ENCODE measurements at places on chromosomes 3 and 15.

DNA sequence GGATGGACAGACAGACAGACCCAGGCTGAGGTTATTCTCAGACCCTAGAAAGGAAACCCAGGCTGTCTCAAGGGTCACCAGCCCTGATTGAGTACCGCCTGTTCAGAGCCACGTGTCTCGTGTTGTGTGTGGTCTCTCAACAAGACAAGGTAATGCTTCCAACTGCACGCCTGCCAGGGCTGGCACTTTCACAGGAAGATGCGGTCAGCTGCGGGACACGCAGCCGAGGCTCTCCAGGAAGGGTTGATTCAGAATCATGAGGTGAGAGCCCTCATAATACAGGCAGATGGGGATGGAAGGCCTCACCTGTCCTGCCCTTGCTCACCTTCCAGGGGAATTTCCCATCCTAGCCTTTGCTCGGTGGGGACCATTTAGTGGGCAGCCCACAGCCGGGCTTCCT, 81.4 kb downstream of the TOP2B start:
- no peak for DNase-seq

GRCh38 chr15:56236197-56236596, 7.5 kb downstream of the RFX7 start:
- no peak for DNase-seq

DNA sequence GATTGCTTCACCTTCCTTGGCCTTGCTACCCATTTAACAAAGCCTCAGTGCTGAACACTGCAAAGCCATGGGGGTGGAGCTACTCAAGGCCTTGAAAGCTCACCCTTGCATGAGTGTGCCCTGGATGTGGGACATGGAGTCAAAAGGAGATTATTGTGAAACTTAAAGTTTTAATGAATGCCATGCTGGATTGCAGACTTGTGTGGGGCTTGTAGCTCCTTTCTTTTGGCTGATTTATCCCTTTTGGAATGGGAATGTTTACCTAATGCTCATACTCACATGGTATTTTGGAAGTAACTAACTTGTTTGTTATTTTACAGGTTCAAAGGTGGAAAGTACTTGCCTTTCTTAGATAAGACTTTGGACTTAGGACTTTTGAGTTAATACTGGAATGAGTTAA, 538.5 kb upstream of the NECTIN3 start:
- DNase-seq = no peak

GRCh38 chr3:133211449-133211848, 173.3 kb downstream of the TMEM108 start:
- no peak for DNase-seq

DNA sequence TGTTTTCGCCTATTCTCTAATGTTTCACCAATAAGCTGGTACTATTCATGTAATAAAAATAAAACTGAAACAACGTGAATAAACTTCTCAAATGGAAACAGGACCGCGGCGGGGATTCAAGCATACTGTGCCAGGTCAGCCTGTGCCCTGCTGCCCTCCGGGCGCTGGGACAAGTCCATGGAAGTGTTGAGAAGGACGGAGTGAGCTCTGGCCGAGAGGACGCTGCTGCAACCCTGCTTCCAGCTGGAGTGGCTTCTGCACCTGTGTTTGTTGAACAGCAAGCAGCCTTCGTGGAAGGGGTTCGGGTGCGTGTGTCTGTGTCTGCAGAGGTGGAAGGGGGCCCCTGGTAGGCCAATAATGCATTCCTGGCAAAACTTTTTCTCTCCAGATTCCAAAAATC, 50.0 kb upstream of the PCSK6 start:
- no peak for DNase-seq

DNA sequence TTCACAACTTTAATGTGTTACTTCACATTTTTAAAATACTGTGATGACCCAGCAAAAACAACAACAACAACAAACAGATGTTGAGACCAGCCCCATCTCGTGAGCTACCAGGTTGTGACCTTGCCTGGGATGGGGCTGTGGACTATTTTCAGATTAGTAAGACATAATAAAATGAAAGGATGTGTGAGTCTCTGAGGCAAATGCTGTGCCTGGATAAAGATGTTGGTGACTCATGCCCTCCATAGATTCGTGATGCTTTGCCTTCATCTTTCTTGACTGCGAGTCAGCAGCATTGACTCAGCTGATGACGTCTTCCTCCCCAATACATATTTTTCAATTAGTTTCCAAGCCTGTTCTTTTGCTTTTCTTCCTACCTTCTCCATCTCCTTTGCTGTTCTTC, 453.0 kb upstream of the CFAP20DC start:
- DNase-seq = no peak

GRCh38 chr3:195012571-195012970, 258.4 kb downstream of the XXYLT1 start:
- peak; percentile 23 for DNase-seq

DNA sequence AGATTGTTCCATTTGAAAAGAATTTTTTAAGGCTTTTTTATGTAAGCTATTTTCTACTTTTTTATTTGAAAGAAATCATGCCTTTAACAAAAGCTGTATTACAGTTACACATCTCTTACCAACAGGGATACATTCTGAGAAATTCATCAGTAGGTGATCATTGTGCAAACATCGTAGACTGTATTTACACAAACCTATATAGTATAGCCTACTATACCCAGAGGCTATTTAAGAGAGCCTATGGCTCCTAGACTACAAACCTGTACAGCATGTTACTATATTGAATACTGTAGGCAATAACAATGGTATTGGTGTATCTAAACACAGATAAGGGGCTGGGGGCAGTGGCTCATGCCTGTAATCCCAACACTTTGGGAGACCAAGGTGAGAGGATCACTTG, 43.1 kb downstream of the PEAK1 start:
- DNase-seq = no peak

DNA sequence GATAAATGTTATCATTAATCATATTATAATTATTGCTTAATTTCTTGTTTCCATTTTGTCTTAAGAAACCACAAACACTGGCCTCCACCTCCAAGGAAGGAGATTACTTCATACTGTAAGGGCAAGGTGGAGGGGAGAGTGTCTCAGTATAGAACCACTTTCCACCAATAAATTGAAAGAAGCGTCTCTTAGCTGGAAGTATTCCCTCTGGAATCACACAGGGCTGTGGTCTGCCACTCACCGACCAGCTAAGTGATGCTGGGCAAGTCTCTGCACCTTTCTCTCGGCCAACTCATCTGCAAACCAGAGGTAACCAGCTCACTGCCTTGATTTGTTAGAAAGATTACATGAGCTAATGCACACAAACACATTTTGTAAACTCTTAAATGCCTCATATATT, 63.1 kb downstream of the EIF4E3 start:
- no peak for DNase-seq

DNA sequence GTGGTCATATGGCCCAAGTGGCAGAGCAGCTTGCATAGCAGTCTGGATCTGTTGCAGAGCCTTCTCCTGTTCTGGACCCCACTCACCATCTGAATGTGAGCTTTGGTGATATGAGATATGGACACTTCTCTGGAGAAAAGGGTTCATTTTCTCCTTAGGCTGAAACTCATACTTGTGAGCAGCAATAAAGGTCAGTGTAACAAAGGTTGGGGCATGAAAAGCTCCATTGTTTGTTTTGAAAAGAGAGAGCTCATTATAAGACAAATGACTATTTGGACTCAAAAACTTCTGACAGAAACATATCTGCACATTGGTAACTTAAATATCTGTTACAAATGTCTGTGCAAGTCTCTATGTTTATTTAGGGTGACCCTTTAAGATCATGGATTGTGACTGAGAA, 517.3 kb downstream of the MFSD1 start:
- no peak for DNase-seq

DNA sequence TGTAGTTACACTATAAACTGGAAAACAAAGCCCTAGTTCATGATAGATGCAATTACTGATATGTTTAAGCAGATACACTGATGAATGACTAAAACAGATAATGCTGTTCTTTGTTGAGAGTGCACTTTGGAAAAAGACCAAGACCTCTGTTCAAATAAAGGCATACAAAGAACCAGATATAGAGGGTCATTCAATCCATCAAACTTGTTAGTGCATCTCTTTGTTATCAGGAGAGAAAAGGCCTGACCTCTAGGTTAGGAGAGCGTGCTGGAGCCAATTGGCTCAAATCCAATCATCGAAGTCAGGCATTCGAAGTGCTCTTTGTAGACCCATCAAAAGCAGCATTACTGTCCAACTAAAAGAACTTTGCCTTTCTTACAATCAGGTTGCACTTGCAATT, 124.2 kb downstream of the TFG start:
- no peak for DNase-seq

DNA sequence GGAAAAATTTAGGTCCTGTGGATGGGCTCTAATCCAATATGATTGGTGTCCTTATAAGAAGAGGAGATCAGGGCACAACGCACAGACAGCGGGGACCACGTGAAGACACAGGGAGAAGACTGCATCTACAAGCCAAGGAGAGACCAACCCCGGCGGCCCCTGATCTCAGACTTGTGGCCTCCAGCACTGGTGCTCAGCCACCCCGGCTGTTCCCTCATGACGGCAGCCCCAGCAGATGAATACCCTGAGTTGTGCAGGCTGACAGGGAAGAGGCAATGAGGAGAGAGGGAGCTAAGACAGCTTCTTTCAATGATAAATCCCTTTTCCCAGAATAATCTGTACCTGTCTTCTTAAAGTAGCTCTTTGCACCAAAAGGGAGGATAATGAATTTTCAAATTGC, 33.3 kb upstream of the CGNL1 start:
- DNase-seq = no peak

GRCh38 chr15:63922261-63922904, 88.6 kb upstream of the HERC1 start:
- DNase-seq = no peak

DNA sequence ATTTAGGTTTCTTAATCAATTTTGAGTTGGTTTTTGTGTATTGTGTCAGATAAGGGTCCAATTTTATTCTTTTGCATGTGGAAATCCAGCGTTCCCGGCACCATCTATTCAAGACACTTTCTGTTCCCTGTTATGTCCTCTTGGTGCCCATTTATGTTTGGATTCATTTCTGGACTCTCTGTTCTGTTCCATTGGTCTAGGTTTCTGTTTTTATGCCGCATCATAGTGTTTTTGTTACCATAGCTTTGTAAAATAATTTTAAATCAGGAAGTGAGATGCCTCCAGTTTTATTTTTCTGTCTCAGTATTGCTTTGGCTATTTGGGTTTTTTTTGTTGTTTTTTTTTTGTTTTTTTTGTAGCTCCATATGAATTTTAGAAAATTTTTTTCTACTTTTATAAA, 97.1 kb downstream of the LRRC28 start:
- no peak for DNase-seq

GRCh38 chr15:99955532-99955931, 222.3 kb upstream of the LYSMD4 start:
- DNase-seq = peak; percentile 55

- DNase-seq = no peak
Measured at GRCh38 chr15:65690173-65690572, 68.4 kb downstream of the SLC24A1 start.
